ENCODE measurements at places on chromosomes 2 and 18.

- no peaks in the 10 kb centered on the region for H3K36me3 ChIP-seq
- no peak overlapping the region for H3K27ac ChIP-seq
- H3K4me1 ChIP-seq: peaks cover 12% of the 10 kb centered on the region
- DNase-seq: no peak
- no peak overlapping the region for H3K4me3 ChIP-seq
- no peaks in the 10 kb centered on the region for H3K27me3 ChIP-seq
Measured at GRCh38 chr2:201237486-201238123, 22.7 kb upstream of the CASP8 start.

DNA sequence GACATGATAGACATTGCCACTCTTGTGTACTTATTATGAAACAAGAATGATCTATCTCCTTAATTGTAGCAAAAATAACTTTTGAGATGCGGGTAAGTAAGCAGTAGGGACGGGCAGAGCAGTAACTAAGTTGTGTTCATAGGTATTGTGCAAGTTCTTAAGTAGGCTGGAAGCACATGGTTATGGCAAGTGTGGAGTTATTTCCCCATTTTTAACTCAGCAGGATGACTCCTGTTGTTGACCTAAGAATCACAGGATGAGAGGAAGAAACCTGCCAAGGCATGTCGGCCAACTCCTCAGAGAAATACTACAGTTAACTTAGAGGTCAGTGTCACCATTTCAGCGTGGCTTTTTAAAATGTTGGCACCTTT lies 51.1 kb upstream of the FN1 start:
- no peaks in the 10 kb centered on the region for H3K27me3 ChIP-seq
- H3K27ac ChIP-seq: no peak overlapping the region
- DNase-seq: no peak

- H3K4me1 ChIP-seq: no peaks in the 10 kb centered on the region
- H3K4me3 ChIP-seq: no peak overlapping the region
- H3K27me3 ChIP-seq: no peaks in the 10 kb centered on the region
- H3K27ac ChIP-seq: no peak overlapping the region
Measured at GRCh38 chr2:144230448-144231085, 289.4 kb downstream of the ZEB2 start.

GRCh38 chr2:43100883-43101662 lies 125.3 kb downstream of the ZFP36L2 start:
- no peaks in the 10 kb centered on the region for H3K27me3 ChIP-seq
- H3K36me3 ChIP-seq: no peaks in the 10 kb centered on the region
- no peak for DNase-seq
- H3K4me3 ChIP-seq: peak overlapping the region; percentile 65
- H3K4me1 ChIP-seq: peaks cover 27% of the 10 kb centered on the region

DNA sequence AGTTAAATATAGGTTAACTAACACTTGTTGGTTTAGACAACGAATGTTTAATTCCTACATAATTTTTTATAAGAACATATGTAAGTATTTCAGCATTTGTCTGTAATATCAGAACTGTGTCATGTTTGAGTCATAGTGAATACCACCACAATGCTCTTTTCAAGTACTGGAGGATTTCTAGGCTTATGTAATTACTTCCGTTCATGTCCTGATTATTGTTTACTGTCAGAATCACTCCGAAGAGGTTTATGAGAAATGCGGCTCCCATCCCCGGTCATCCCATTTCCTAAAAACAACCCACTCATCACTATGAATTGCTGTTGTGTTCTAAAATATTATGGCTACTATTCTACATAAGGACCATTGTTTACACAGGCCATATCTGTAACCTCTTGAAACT lies 45.1 kb downstream of the CDH19 start:
- no peak for DNase-seq
- no peak overlapping the region for H3K27ac ChIP-seq
- no peak overlapping the region for H3K4me3 ChIP-seq
- H3K4me1 ChIP-seq: no peaks in the 10 kb centered on the region

DNA sequence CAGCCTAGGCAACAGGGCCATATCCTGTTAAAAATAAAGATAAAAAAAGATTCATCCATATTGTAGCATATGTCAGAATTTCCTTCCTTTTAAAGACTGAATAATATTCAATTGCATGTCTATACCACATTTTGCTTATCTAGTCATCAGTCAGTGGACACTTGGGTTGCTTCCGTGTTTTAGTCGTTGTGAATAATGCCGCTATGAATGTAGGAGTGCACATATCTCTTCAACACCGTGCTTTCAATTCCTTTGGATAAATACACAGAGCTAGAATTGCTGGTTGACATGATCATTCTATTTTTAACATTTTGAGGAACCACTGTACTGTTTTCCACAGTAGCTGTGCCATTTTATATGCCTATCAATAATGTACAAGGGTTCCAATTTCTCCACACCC lies 14.0 kb upstream of the PLB1 start:
- DNase-seq: no peak
- no peaks in the 10 kb centered on the region for H3K36me3 ChIP-seq
- no peak overlapping the region for H3K4me3 ChIP-seq
- H3K27ac ChIP-seq: no peak overlapping the region
- no peaks in the 10 kb centered on the region for H3K27me3 ChIP-seq
- no peaks in the 10 kb centered on the region for H3K4me1 ChIP-seq

All from ascending aorta (tissue), 2 donors.